Kasumi-1 (cell line): ENCODE measurements at places on chromosomes 2 and 18.

DNA sequence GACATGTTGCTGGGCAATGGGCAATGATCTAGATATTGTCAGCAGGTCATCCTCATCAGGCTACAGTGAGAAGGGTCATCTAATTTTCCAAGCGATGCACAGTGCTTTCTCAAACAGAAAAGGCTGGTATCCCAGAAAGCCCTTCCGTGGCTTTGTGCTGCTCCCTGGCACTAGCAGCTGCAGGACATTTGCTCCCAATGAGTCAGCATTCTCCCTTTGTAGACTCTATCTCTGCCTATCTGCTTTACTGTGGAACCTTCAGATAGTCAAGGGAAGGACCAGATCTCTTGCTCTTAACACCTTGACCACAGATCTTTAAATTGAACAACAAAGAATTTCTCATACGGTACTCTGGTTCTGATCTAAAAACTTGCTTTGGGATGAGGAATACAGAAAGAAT, 101.4 kb downstream of the CDH2 start:
- DNase-seq: no peak

- DNase-seq: no peak
Observed at GRCh38 chr2:148338541-148338940, 306.0 kb upstream of the EPC2 start.

- DNase-seq: no peak
Observed at GRCh38 chr2:205582366-205582765, 99.9 kb upstream of the NRP2 start.

DNA sequence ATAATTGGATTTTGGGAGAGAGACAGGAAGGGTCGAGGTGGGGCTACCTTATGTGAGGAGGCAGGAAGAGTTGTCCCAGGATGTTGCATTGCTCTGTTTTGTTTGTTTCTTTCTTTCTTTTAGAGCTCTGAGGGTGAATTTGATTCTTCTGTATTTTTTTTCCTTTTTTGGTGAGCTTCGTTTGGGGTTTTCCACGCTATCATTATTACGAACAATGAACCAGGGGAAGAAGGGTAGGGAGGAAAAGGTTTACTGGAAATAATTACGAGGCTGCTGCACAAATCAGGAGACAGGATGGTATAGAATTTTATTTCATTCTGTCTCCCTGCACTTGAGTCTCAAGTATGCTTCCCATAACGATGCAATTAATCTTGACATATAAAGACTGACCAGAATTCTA, 51.4 kb upstream of the ZNF516 start:
- DNase-seq: no peak

DNA sequence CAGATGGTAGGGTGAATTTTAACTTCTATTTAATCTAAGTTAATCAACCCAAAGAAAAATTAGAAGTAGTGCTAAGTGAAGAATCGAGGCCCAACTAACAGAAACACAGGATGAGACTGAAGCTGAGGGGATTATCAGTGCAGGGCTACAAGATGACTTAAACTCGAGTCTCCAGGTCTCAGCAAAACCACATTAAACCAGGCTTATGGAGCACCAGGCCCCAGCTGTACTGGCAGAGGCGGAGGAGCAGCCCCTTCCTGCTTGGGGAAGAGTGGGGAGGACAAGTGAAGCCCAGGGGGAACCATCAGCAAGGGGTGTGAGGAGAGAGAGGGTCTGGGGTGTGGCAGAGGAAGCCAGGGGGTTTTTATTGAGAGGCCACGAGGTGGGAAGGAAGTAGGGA, 135.9 kb upstream of the EPAS1 start:
- DNase-seq: no peak

DNA sequence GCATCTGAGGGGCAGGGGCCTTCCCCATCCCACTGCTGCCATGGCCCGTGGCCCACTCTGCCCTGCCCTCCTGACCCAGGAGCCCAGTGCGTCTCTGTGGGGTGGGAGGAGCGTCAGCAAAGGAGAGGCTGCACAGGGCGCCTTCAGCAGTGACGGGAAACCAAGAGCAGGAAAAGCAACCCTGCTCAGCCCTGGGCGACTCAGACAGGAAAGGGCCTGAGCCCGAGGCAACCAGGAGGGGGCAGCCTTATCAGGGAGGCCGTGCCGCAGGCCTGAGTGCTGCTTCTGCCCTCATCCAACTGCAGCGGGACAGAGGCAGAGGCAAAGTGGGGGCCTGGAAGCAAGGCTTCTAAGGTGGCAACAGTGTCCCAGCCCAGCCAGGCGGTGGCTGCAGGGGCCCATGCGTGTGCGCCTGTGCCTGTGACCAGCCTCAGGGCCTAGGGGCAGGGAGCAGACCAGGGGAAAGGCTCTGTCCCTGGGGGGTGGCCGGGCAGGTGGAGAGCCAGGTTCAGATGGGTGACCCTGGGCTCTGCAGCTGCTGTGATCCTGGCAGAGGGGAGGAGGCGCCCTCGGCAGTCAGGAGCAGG, 23.3 kb upstream of the ALPI start:
- no peak for DNase-seq

DNA sequence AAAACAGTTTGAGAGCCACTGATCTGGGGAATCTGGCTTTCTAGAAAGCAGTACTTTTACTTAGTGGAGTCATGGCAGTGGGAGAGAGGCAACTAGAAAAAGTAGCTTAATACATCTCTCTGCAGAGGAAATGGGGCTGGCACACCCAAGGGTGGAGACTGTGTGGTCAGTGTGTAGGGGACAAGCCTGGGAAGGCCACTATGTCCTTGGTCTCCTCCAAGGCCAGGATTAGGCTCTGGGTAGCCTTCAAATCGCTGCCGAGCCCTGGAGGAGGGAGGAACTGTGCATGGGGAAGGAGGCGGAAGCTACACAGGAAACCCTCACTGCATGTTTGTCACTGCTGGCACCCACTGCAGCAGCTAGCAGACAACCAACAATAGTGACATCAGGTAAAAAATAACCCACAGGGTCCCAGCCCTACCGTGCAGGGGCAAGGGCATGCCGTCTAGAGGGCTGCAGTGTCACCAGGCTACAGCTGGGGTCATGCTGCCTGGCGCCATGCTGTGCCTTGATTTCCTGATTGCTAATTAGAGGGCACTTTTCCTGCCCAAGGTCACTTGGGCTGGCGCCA, 34.8 kb downstream of the LBH start:
- peak; percentile 66 for DNase-seq

DNA sequence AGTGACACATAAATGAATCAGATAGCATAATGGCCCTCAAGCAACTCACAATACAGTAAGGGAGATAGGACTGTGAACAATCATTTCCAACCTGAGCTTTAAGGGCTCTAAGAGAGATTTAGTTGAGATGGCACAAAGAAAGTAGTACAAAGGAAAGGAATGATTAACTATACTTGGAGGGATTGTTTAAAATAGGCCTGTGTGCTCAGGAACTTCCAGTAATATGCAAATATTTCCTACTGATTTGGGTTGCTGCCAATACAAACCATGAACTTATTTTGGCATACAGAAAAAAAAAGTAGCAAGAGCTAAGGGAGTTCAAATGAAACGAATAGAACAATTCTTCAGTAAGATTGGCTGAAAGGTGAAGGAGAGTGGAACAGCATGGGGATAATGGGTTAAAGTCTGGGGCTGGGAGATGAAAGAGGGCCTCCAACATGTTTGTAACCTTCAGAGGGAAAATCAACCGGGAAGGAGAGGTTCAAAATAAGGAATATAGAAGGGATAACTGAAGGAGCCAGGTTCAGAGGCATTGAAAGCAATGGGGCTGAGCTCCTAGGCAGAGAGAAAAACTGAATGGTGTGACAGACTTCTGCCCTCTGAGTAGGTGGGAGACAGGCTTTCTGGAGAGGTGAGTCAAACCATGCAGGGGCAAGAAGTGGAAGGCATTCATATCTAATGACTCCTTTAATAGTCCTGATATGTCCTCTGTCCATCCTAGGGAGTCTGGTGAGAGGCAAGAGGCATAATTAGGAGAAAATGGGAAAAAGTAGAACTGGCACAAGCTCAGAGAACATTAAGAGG, 83.5 kb downstream of the DNAH7 start:
- no peak for DNase-seq

GRCh38 chr2:227025510-227025909, 138.5 kb downstream of the COL4A4 start:
- no peak for DNase-seq

DNA sequence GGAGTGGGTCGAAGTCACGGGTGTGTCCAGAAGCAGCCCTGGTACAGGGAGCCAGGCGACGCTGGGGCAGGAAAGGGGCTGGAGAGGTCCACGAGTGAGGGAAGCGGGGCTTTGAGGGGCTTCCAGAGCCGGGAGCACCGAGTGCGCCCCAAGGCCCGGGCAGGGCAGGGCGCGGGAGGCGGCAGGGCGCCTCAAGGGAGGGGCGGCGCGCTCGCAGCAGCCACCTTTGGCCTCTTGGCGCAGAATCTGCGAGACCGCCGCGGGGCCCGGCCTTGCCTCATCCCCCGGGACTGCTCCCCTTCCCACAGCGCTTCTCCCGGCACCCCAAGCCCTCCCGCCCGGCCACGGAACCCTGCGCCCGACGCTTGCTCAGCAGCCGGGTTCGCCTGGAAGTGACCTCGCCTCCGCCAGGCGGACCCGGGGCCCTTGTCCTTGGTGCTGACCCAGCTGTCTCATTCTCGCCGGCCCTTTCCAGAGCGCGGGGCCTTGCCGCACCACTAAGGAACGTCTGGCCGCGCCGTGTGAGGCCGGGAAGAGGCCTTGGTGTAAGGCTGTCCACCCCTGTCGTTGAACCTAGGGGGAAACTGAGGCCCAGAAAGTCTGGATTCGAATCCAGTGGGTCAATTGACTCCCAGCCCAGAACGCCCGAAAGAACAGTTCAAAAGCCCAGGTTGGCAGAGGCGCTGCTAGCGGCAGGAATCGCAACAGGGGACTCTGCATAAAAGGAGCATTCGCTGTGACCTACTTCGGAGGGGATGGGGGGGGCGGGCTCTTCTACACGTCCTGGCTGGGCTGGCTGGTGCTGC, 584 bp upstream of the DNER start:
- DNase-seq: peak; percentile 31
